ENCODE measurements at places on chromosomes 1 and 21. TPM values are rescaled to one million over a fixed set of nuclear protein-coding genes. Genes with fewer than 3 reads are reported as not detected.

DNA sequence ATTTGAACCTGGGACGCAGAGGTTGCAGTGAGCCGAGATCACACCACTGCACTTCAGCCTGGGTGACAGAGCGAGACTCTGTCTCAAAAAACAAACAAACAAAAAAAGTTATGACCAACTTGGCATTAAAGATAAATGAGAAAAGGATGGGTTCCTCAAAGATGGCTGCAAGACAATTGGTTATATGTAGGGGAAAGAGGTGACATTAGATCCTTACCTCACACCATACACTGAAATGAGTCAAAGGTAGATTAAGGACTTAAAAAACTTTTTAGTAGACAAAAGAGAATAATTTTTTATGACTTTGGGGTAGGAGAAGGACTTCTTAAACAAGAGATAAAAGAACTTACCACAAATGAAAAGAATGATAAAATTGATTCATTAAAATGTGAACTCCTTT, 74.5 kb downstream of the SYF2 start:
- no peak for DNase-seq

DNA sequence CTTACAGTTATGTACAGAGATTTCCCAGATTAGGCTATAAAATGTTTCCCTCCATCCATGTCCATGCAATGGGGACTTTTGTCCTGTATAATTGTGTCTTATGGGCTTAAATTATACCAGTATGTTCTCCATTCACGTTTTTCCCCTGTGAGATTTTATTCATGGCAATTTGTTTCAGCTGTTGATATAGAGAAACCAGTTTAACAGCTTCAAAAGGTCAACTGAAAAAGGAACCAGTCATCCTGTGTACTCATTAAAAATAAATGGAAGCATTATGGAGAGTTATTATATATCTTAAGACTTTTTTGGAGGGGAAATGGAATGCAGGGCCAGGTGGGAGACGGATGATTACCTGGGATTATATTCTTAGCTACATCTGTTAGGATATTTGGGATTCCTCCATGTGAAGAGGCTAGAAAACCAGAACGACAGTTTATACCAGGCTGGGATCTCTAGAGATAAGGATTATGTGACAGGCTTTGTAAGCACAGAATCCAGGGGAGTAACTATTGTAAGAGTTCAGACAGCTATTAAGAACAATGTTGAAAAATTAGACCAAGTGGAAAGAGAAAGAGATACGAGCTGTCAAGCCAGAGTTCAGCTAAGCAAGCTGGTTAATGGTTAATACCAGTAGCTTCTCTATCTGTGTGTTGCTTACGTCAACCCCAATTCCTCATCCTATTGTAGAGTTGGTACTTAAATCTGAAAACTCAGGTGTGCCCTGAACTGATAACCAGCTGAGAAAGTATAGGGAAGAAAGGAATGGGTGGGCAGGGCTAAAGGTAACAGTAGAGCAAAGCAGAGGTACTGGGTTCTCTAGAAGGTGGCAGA, 12.4 kb upstream of the ZNF697 start:
- DNase-seq, result no peak

DNA sequence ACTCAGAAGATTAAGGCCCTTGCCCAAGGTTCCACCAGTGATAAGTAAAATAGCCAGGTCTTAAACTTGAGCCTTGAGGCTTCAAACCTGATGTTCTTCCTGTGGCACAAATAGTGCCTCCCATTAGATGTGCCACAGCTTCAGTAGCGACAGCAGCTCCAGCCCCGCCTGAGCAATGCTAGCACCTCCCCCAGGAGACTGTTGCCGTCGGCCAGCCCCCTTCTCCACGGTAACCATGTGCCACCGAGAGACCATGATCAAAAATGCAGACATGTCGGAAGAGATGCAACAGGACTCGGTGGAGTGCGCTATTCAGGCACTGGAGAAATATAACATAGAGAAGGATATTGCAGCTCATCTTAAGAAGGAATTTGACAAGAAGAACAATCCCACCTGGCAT, 32.2 kb downstream of the KLHDC7A start:
- no peak for DNase-seq

DNA sequence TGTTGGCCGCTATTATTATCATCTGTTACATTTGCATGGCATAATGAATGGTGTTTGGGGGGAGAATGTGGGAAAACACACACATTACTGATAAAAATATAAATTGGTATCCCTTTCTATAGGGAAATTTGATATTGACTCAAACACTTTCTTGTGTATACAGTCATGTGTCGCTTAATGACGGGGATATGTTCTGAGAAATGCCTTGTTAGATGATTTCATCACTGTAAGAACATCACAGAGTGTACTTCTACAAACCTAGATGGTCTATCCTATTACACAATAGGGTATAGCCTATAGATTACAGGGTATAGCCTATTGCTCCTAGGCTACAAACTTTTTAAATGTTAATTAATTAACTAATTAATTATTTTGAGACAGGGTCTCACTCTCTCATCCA, 67.2 kb upstream of the B3GALNT2 start:
- DNase-seq, result no peak

- no peak for DNase-seq
Observed at GRCh38 chr1:101653482-101653946, 343.2 kb downstream of the OLFM3 start.

- no peak for DNase-seq
Observed at GRCh38 chr1:160570840-160571239, 8.5 kb downstream of the CD84 start.

DNA sequence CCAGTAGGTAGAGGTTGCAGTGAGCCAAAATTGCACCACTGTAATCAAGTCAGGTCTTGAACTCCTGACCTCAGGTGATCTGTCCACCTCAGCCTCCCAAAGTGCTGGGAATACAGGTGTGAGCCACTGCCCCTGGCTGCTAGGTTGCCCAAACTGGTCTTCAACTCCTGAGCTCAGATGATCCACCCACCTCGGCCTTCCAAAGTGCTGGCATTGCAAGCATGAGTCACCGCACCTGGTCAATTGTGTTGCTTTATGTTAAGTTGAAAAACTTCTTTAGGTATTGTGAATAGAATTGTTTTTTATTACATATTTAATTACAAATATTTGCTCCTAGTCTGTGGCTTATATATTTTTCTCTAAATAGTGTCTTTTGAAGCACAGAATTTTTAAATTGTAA, 80.5 kb downstream of the PRKAB2 start:
- DNase-seq, result no peak

DNA sequence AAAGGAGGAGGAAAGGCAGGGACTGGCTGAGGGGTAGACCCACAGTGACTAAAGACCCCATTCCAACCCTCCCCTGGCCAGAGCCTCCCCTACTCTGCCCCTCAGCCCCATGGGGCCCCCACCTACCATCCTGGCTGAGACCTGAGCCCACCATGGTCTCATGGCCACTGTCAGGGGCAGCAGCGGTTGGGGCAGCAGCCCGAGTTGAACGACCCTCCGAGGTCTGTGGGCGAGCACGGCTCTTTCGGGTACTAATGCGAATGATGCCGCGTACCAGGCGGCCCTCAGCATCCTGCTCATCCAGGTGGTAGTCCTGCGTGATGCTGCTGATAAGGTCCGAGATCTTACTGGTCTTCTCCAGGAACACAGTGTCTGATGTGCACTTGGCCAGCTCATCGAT, 9.1 kb downstream of the KDF1 start:
- DNase-seq, result no peak

The ANKRD65 gene
- polyA plus RNA-seq, result 14.3 TPM

The SLC6A9 gene
- polyA plus RNA-seq, result 5.3 TPM

The ERICH3 gene
- polyA plus RNA-seq, result 0.21 TPM

The HSPA13 gene
- 31.3 TPM for polyA plus RNA-seq

The BMP8B gene
- polyA plus RNA-seq, result 1.2 TPM

The FCRL5 gene
- 1.5 TPM for polyA plus RNA-seq

All from muscle of arm (tissue), 14 donors.